SK-N-SH (cell line): ENCODE measurements at places on chromosomes 7 and 10.

- no peak for DNase-seq
Observed at GRCh38 chr10:128776673-128777252, 650.5 kb upstream of the MKI67 start.

DNA sequence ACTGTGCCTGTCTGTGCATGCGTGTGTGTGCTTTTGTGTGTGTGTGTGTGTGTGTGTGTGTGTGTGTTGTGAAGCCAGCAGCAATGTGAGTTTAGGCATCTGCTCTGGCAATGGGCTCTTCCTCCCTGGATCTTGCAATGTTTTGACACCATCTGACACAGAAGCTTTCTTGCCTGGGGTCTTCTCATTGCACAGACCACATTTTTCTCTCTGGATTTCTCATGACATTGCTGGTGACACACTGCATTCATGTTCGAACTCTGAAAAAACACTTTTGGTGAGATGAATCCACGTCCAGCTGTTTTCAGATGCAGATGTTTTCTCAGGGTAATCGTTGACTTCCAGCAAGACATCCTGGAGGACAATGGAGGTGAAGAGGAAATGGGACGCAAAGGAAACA lies 63.0 kb upstream of the FZD8 start:
- DNase-seq, result no peak

GRCh38 chr10:3331187-3331586 lies 158.6 kb upstream of the PITRM1 start:
- DNase-seq, result no peak

- DNase-seq, result no peak
Observed at GRCh38 chr10:92923416-92923815, 75.1 kb downstream of the EXOC6 start.

- no peak for DNase-seq
Observed at GRCh38 chr7:155685070-155685790, 40.8 kb downstream of the RBM33 start.

DNA sequence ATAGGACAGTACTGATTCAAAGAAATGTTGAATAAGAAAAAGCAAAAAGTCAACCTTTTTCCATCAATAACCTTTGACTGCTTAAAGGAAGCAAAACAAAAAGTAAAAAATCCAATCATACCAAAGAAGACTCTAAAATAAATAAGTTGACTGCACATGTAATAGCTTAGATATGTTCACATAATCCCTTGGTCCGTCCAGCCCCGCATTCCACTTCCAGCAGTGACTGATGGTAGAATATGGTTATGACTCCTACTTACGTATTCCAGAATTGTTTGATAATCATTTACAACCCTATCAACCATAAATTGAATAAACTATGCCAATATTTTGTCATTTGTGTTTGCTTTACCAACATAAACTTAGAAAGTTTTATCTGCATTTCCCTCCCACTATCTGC lies 77.9 kb downstream of the CTNNA3 start:
- DNase-seq, result no peak

- no peak for DNase-seq
Observed at GRCh38 chr7:129675521-129675920, 64.0 kb downstream of the NRF1 start.

GRCh38 chr7:90988516-90988915 lies 275.7 kb upstream of the FZD1 start:
- no peak for DNase-seq

DNA sequence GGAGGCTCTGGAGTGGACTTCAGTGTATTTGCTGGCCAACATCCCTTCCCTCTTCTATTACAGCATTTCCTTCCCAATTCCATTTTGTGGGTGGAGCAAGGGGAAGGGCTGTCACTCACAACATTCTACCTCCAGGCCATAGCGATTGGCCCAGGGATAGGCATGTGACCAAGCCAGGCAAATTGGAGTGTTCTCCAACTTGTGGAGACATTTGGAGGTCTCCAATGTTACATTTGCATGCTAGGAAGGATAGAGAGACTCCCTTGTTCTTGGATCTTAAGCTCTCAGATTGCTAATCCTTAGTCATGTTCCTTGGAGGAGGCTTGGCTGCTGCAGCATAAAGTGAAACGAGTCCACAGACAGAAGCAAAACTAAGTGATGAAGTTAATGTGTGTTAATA lies 95.6 kb upstream of the KIF5B start:
- no peak for DNase-seq

DNA sequence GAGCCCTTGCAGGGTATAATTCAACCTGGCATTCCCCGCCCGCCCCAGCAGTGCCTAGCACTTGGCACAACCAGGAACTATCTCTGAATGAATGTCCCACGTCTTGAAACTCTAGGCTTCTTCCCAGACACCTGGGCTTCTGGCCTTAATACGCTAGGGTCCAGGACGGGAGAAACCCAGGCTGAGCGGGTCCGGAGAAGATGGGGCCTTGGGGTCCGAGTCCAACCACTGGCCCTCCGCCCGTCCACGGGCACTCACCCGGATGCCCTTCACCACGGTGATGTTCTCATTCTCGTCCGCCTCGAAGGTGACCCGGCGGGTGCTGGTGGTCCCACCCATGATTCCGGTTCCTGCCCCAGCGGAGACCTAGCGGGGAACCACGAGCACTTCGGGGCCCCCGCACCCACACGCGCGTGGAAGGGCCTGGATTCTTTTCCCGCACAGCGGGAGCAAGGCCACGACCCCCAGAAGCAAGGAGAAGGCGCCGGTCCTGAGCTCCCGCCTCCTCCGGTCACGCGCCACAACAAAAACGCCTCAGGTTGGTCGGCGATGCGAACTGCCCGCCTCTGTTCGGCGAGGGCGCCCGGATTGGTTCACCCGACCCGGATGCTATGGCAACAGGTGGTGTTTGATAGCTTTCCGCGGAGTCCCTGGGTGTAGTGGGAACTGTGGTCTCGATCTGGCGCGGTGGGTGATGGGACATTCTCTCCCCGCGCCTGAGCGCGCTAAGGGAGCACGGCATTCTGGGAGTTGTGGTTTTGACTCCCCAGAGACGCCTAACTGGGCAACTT lies at the start of gene CHCHD3:
CHCHD3 (minus strand) TSS at position 492 of the 791 bp plus-strand sequence; CDS start at position 339, 153 bp downstream.
- DNase-seq, result peak; percentile 98

GRCh38 chr7:84117304-84117703 lies 77.3 kb downstream of the SEMA3A start:
- DNase-seq, result no peak

DNA sequence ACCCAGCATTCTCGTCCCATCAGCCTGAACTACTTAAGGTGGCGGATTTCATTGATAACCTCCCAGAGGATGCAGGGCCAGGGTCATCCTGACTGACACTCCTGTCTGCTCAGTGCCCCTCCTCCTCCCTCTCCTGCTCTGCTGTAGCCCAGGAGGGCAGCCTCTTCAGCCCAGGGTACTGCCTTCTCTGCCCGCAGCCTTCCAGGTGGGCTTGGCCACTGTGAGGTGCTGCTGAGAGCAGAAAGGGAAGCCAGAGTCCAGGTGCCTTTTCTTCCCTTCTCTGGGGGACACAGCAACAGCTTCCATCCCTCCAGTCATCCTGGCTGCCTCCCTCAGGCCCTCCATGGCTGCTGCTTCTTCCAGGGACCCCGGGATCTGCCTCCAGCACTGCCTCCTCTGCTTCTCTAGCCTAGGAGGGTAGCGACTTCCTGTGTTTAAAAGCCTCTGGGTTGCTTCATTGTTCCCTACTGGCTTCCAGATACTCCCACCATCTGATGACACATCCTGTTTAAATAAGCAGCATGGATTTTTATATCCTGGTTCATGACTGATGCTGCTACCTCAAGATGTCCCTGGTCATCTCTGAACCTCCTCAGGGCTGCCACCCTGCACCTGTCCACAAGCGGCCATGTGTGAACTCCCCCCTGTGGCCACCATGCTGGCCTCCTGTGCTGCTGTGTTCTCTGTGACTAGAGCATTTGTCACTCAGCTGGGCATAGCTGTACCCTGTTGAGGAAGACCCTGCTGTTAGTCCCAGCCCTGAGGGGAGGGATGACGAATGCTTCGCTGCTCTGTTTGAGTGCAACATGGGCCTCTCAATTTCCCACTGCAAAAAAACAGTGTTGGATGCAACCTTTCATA lies 55.8 kb downstream of the AKR1C4 start:
- no peak for DNase-seq

GRCh38 chr10:116880716-116881482 lies 31.6 kb downstream of the ENO4 start:
- DNase-seq, result peak; percentile 37

GRCh38 chr10:61903221-61903927 lies 1.9 kb downstream of the ARID5B start:
- peak; percentile 78 for DNase-seq

- no peak for DNase-seq
Observed at GRCh38 chr10:16392531-16393069, 44.2 kb upstream of the PTER start.

GRCh38 chr7:111784296-111784695 lies 222.0 kb upstream of the IMMP2L start:
- DNase-seq, result no peak

GRCh38 chr10:63866075-63866746 lies 345.0 kb downstream of the REEP3 start:
- DNase-seq, result peak; percentile 74

GRCh38 chr10:50561266-50561665 lies 62.5 kb downstream of the SGMS1 start:
- no peak for DNase-seq

DNA sequence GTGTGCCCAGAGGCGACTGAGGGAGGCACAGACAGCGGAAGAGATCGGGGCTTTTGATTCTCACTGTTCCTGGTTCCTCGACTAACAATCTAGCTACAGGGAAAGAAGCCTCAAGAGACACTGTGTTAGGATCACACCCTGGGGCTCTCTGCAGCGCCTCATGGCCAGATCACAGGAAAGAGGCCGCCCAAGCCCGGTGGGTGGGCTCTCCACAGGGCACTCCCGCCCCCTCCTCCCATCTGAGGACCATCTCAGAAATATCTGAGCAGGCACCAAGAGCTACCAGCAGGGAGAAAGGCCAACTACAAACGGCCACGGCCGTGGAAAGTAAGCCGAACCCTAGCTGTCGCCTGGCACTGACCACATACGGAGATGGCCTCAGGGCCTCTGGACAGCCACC lies 224.2 kb downstream of the MLLT10 start:
- no peak for DNase-seq

DNA sequence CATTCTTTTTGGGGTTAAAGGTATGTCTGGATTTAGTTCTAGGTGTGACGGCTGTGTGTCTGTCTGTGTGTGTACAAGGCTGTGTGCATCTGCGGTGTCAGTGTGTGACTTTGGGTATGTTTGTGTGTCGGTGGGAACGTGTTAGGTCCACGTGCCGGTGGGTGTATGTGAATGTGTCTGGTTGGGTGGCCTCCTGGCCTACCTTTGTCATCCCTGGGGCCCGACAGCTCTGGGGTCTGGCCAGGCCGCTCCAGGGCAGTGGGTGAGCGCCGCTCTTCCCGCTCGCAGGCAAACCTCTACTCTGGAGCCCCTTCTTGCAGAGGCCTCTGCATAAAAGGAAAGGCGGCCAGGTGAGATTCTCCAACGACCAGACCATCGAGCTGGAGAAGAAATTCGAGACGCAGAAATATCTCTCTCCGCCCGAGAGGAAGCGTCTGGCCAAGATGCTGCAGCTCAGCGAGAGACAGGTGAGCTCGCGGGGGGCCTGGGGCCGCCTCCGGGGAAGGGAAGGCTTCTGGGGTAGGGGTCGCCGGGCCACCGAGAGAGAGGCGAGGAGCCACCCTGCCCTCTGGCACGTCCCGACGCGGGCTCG lies 2.4 kb downstream of the HHEX start:
- DNase-seq, result no peak

DNA sequence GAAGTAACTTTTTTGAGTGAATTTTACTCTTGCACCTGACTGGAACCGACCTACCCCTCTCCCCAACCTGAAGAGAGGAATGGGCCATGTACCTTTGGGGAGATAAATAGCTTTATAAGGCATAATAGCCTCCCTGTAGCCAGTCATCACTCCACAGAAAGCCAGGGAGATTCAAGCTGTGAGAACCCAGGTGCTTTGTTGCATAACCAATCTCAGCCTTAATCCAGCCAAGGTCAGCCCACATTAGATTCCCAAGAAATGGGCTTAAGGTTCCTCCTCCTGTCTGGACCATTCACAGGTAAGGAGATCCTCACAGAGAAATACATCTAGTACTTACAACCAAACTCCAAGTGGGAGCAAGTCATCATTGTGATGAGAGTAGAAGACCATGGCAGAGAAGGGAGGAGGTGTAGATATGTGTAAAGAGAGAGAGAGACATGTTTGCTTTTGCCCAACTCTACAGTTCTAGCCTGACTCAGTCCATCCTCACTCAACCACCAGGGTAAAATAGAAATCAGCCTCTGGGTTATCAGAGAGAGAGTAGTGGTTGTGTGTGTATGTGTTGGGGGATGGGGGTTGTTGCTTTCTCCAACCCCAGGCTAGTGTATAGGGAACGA lies 23.6 kb downstream of the SKIDA1 start:
- no peak for DNase-seq

GRCh38 chr7:49766966-49767365 lies 6.5 kb upstream of the VWC2 start:
- DNase-seq, result no peak

DNA sequence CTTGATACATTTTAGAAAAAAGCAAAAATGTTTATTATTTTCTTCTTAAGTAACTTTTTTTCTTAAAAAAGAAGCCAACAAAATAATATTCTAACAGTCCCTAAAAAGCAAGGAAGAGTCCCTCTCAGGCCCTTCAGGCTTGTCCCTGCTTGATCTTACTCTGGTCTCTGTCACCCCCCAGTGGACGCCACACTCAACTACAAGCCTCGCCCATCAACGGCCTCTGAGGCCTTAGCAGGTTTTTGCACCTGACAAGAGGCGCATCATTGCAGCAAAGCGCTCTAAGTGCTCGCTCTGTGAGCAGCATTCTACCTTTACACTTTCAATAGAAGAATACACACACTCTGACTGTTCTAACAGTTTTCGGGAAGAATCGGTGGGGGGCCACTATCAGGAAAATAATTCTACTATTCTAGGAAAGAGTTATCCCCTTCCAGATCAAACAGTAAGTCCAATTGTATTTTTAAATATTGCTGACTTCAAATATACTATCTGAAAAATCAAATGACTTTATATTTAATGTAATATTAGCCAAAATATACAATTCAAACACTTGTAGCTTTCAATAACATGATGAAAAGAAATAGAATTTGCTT lies 139.2 kb downstream of the USP6NL start:
- peak; percentile 69 for DNase-seq

- no peak for DNase-seq
Observed at GRCh38 chr10:69787681-69788080, 14.0 kb upstream of the COL13A1 start.

DNA sequence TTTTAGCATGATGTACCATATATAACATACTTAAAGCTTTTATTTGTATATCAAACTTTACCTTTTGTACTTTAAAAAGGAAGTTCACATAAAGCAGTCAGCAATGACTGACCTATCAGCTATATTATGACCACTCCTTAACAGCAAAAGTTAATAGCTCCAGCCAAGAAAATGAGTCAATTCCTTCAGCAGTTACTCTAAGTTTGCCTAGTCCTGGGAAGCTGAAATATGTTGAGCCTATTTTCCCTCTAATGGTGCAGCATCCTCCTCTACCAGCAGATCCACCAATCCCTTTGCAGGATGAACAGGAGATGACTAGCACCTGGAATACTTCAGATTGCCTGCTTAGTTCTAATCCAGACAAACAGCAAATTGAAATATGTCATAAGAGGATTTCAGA lies 64.2 kb downstream of the CUL2 start:
- no peak for DNase-seq

GRCh38 chr7:34747867-34748727 lies 90.1 kb downstream of the NPSR1 start:
- peak; percentile 19 for DNase-seq
